Neural crest cell (in vitro differentiated cells): ENCODE measurements at places on chromosomes 11 and 22. TPM values are rescaled to one million over a fixed set of nuclear protein-coding genes. Genes with fewer than 3 reads are reported as not detected.

OR52A1 gene
- not detected in 2 replicates for total RNA-seq

TCN1 gene
- not detected in 2 replicates for total RNA-seq

SCT gene
- total RNA-seq = not detected in 2 replicates

PGM2L1 gene
- 15.1 and 16.1 TPM in 2 replicates for total RNA-seq

- no peak for DNase-seq
- no peaks in the 10 kb centered on the region for H3K27me3 ChIP-seq
- peak overlapping the region; percentile 98 for H3K27ac ChIP-seq
These were observed 1.7 kb upstream of the TXNRD2 start for GRCh38 chr22:19943082-19944026.

DNA sequence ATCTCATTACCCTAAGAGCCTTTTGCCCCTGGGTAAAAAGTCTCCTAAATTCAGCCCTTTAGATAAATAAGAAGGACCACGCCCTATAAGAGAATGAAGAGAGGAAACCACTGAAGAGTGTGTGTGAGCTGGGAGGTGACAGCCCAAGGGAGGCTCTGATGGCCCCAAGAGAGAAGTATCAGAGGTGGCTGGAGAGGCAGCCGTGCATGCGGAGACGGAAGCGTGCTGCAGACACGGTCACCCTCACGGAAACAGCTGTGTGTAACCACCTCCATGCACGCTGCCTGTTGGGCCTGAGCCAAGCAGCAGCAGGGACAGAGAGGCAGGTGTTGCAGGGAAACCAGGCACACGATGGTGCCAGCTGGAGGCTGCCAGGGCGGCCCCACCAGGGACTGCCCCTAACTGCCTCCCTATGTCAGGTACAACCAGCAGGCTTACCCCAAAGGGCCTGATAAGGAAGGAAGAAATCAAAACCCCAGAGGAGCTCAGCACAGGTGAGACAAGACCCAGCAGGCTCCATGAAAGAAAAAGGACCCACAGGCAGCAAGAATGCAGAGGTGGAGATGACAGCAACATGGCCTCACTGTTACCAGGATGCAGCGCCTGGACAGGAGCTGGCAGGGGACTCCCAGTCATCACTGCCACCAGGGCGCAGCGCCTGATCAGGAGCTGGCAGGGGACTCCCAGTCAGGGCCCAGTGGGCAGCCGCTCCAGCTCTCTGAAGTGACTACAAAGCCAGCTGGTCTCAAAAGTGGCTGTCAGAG lies 7.8 kb downstream of the LARGE2 start:
- DNase-seq = no peak
- H3K4me3 ChIP-seq = no peak overlapping the region
- no peak overlapping the region for H3K27ac ChIP-seq
- no peaks in the 10 kb centered on the region for H3K36me3 ChIP-seq
- no peaks in the 10 kb centered on the region for H3K4me1 ChIP-seq

DNA sequence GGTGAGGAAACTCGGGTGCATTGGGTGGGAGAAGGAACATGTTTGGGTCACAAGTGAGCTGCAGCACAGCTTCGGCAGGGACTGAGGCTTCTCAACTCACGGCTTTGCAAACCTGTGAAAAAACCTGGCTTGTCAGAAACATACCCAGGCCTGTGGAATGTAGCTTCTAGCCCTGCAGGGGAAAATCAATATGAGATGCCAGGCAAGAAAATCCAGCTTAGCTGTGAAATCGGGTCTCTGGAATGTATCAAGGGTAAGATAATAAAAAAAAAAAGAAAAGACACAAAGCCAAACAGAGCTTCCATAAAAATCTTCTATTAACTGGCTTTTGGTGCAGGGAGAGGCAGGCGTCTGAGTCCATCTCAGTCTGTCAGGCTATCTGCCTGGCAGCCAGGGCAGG lies 28.5 kb downstream of the UQCR10 start:
- no peak overlapping the region for H3K27ac ChIP-seq
- H3K4me1 ChIP-seq = no peaks in the 10 kb centered on the region
- no peaks in the 10 kb centered on the region for H3K27me3 ChIP-seq
- no peak for DNase-seq
- no peak overlapping the region for H3K4me3 ChIP-seq

DNA sequence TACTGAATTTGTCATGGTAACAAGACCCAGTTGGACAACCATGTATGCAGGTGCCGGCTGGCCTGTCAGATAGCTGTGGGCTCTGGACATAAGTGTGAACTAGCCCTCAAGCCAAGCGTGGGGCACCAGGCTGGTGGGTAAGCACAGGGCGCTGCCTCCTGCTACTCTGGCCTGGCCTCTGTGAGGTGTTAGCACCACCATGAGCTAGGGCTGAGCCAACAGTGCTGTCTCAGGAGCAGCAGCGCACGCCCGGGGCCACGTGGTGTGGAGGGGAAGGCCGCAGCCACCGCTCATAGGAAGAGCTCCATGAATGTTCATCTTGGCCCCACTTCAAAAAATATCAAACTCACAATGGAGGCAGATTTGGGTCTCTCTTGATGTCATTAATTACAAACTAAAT lies 35.3 kb upstream of the GNB1L start:
- no peak overlapping the region for H3K27ac ChIP-seq
- no peaks in the 10 kb centered on the region for H3K27me3 ChIP-seq
- no peak overlapping the region for H3K4me3 ChIP-seq

GRCh38 chr22:29867260-29867659 lies 15.7 kb upstream of the MTMR3 start:
- DNase-seq = no peak
- no peaks in the 10 kb centered on the region for H3K36me3 ChIP-seq
- no peak overlapping the region for H3K4me3 ChIP-seq
- H3K27ac ChIP-seq = no peak overlapping the region
- no peaks in the 10 kb centered on the region for H3K27me3 ChIP-seq

- H3K36me3 ChIP-seq = no peaks in the 10 kb centered on the region
- peaks cover 7% of the 10 kb centered on the region for H3K4me1 ChIP-seq
- DNase-seq = no peak
- H3K27ac ChIP-seq = no peak overlapping the region
These were observed 82.8 kb downstream of the IGLL1 start for GRCh38 chr22:23497016-23497885.

GRCh38 chr11:65424205-65425104 lies 1.9 kb downstream of the NEAT1 start:
- no peak for DNase-seq
- peaks cover 87% of the 10 kb centered on the region for H3K4me1 ChIP-seq
- peak overlapping the region; percentile 88 for H3K27ac ChIP-seq
- H3K36me3 ChIP-seq = no peaks in the 10 kb centered on the region
- H3K4me3 ChIP-seq = peak overlapping the region; percentile 92

DNA sequence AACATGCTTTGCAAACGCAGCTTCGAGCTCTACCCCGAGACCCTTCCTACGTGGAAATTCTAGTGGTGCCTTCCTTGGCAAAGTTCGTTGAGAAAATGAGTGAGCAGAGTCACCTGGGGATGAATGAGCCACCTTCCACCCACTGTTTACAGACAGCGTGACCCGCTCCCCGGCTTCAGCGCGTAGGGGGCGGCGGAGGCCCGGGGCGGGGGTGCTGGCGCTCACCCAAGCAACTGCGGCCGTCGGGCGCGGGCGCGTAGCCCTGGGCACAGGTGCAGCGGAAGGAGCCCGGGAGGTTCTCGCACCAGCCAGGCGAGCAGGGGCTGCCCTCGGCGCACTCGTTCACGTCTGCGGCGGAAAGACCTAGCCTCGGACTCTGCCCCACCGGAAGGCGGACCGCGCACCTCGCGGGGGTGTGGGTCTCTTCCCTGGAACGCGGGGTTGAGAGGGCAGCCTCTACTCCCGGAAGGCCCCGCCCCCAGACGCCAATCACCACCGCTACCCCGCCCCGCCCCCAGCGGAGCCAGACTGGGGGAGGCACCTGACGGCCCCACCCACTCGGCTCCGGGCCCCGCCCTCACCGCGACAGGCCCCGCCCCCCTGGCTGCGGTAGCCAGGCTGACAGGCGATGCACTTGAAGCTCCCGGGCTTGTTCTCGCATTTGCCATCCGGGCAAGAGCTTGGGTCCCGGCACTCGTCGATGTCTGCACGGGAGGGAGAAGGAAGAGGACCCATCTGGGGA lies 11.8 kb downstream of the LTBP3 start:
- H3K4me3 ChIP-seq = peak overlapping the region; percentile 38
- H3K4me1 ChIP-seq = peaks cover 26% of the 10 kb centered on the region
- DNase-seq = peak; percentile 80

GRCh38 chr11:42593441-42593840 lies 718.4 kb upstream of the API5 start:
- no peaks in the 10 kb centered on the region for H3K27me3 ChIP-seq
- no peak overlapping the region for H3K4me3 ChIP-seq
- H3K27ac ChIP-seq = no peak overlapping the region
- peaks cover 26% of the 10 kb centered on the region for H3K4me1 ChIP-seq

DNA sequence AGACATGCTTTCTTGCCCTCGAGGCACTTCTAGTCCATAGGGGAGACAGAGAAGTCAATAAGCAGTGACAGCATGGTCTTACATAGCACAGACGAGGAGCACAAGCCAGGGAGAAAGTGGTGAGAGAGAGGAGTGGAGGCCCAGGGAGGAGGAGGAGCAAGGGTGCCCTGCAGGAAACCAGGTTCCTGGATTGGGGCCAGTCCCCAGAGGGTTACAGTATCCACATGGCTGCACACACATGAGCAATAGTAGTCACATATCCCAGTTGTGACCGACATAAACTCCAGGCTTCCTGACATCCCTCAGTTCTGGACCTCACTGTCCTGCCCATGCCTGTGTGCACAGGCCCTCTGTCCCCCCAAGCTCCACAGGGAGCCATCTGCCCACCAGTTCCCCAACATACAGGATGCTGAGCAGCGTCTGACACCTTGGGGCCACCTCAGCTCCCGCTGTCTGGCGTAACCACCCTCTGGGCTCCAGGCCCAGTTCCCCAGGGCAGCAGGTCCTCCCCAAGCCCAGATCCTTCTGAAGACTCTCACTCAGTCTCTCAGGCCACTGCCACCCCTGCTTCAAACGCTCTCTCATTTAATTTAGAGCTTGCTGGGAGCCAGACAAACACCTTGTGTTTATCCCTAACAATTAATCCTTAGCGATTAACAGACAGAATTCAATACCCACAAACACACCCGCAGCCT lies 53.7 kb downstream of the DSCAML1 start:
- H3K27me3 ChIP-seq = peaks cover 2% of the 10 kb centered on the region
- H3K27ac ChIP-seq = no peak overlapping the region
- no peak overlapping the region for H3K4me3 ChIP-seq

DNA sequence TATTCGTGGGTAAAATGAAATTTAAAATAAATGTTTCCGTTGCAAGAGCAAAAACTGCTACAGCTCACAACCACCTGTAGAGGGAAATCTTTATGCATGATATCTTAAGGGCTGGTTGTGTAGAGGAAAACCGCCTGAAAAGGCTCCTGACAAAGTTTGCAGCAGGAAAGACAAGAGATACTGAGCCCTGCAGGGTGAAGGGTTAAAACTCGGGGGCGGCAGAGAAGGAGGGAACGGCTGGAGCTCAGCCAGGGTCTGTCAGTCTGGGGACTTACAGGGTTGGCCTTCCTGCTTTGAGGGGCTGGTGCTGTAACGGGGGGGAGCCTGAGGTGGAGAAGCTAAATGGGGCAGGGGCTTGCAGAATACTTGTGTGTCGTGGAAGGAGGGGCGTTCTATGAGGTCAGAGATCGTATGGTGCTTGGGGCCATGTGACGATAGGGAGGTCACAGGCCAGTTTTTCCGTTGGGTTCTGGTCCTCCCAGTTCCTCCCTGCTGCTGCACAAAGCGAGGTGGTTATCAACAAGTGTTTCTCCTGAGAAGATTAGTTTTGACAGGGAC lies 122.9 kb upstream of the HSD17B12 start:
- peak; percentile 50 for DNase-seq
- peak overlapping the region; percentile 90 for H3K4me3 ChIP-seq
- peaks cover 83% of the 10 kb centered on the region for H3K4me1 ChIP-seq
- H3K27me3 ChIP-seq = no peaks in the 10 kb centered on the region

GRCh38 chr11:21893565-21893867 lies 299.4 kb upstream of the ANO5 start:
- no peaks in the 10 kb centered on the region for H3K36me3 ChIP-seq
- no peak overlapping the region for H3K27ac ChIP-seq
- no peak for DNase-seq
- no peaks in the 10 kb centered on the region for H3K27me3 ChIP-seq

- H3K27me3 ChIP-seq = peaks cover 2% of the 10 kb centered on the region
- peaks cover 23% of the 10 kb centered on the region for H3K4me1 ChIP-seq
- H3K36me3 ChIP-seq = no peaks in the 10 kb centered on the region
These were observed 10.0 kb downstream of the CXCR5 start for GRCh38 chr11:118893662-118894061.

DNA sequence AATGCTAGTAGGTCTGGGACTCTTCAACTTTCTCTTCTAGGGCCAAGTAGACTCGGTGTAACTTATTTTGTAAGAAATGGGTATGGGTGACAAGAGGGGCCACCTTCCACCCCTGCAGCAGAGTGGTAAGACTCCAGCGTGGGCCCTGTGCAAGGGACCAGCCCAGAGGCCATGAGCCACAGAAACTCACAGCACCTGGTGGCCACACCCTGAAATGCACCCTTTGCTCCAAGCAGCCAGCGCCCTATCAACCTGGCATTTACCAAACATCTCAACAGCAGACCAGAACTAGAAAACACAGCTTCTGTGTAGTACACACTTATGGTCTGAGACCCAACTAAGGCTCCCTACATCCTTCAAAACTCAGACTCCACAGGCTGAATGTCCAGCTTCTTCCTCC lies 5.7 kb downstream of the CDCA5 start:
- H3K4me1 ChIP-seq = peaks cover 19% of the 10 kb centered on the region
- H3K36me3 ChIP-seq = peaks cover 14% of the 10 kb centered on the region
- peak overlapping the region; percentile 77 for H3K4me3 ChIP-seq
- no peak overlapping the region for H3K27ac ChIP-seq

DNA sequence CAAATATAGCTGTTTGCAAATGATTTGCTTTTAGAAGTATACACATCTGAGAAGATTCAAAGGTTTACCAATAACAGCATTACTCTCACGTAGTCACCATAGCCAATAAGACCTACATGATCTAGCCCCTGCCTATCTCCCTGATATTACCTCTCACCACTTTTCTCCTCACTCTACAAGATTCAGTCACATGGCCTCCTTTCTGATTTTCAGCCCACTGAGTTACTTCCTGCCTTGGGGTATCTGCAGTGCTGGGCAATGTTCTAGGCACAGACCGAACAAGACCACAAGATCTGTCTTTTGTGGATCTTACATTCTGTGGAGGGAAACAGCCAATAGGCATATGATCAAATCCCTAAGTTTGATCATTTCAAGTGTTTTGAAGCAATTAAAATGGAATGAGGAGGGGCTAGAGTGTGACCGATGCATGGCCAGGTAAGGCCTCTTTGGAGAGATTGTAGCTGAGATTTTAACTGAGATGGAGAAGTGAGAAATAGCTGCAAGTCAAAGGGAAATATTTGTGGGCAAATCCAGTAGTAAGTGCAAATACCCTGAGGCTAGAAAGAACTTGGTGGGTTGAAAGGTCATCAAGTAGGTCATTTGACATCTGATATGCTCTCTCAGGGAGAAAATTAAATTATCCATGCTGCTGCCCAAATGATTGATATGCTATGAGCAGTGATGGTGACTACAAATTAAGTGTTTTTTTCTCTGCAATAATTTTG lies 43.1 kb downstream of the ARL14EP start:
- H3K4me3 ChIP-seq = no peak overlapping the region
- no peaks in the 10 kb centered on the region for H3K36me3 ChIP-seq
- H3K27me3 ChIP-seq = no peaks in the 10 kb centered on the region
- no peak for DNase-seq
- H3K27ac ChIP-seq = no peak overlapping the region
